ENCODE measurements at places on chromosomes 5 and 9. TPM values are rescaled to one million over a fixed set of nuclear protein-coding genes. Genes with fewer than 3 reads are reported as not detected.

The PKD2L2 gene
- not detected for total RNA-seq

The PHF19 gene
- total RNA-seq, result 66.7 TPM

DNA sequence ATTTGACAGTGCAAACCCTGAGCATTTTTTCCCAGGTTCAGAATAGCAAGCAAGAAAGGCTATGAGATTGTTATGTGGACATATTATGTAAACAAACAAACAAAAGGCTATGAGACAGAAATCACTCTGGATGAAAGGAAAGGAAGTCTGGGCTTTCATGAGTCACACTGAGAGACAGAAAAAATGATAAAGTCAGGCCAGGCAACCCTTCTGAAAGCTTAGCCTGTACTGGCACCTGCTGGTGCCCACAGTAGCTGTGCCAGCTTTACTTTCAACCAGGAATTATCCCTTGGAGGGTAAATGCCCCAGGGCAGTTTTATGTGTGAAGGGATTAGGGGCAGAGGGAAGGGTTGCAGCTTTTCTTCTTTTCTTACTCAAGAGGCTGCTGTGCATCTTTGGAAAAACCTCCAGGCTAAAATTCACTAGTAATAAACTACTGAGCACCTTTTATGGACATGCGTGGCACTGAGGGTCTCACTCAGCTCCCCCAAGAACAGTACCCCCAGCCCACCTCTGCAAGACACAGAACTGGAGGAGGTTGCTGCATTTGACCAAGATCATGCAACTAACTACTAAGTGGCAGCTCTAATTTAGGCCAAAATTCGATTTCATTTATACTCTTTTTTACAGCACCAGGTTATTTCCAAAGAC lies 41.7 kb downstream of the ACTL7B start:
- H3K36me3 ChIP-seq, result no peaks in the 10 kb centered on the region
- H3K4me3 ChIP-seq, result no peak overlapping the region
- peak; percentile 29 for DNase-seq
- peaks cover 3% of the 10 kb centered on the region for H3K4me1 ChIP-seq

DNA sequence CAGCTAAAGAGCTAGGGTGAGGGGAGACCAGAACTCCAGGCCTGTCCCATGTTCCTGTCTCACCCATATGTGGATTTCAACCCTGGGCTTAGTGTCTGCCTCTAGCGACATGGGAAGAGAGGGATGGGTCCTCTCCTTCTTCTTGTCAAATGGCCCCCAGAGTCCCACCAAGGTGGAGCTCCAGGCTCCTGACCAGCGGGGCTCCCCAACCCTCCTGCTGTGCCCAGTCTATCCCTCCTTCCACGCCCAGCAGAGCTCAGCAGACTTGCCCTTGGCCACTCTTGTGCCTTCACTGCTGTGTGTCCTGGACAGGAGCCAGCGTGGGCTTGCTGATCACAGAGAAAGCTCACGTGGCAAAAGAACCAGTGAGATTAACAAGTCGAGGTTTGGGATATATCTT lies 123.0 kb upstream of the GABRP start:
- no peaks in the 10 kb centered on the region for H3K27me3 ChIP-seq
- no peaks in the 10 kb centered on the region for H3K36me3 ChIP-seq
- no peaks in the 10 kb centered on the region for H3K4me1 ChIP-seq
- no peak overlapping the region for H3K27ac ChIP-seq
- no peak for DNase-seq

DNA sequence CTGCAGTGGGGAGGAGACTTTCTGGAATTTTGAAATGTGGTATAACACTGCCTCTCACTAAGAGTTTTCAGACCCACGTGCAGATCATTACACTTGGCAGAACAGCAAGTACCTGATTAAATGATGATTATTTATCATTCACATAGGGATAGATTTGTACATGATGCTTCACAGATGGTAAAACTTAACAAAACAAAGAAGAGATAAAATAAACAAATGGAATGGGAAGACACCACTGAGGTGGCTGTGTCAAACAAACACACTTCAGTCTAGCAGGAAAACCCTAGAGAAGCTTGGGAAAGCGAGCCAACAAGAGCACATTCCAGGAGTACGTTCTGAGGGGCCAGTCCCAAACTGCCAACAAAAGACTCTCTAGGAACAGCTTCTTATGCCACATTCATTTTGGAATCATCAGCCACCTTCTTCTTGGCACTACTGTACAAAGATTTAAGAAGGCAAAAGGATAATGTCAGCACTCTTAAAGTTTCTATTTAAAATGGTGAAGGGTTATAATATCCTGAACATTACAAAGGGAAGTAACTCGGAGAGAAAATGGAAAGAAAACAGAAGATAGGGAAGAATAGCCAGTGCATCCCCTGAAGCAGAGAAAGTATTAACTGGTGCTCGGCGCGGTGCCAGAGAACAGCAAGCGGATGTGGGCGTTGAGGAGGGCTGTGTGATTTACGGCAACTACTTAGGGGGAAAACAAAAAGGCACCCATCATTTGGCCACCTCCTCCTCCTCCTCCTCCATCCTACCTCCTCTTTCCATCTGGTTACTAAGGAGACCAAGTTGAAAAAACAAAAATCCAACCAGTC lies 1.6 kb downstream of the MED27 start:
- no peak overlapping the region for H3K27ac ChIP-seq
- no peaks in the 10 kb centered on the region for H3K27me3 ChIP-seq
- H3K36me3 ChIP-seq, result peaks cover 2% of the 10 kb centered on the region
- H3K4me3 ChIP-seq, result peak overlapping the region; percentile 96
- H3K4me1 ChIP-seq, result no peaks in the 10 kb centered on the region

DNA sequence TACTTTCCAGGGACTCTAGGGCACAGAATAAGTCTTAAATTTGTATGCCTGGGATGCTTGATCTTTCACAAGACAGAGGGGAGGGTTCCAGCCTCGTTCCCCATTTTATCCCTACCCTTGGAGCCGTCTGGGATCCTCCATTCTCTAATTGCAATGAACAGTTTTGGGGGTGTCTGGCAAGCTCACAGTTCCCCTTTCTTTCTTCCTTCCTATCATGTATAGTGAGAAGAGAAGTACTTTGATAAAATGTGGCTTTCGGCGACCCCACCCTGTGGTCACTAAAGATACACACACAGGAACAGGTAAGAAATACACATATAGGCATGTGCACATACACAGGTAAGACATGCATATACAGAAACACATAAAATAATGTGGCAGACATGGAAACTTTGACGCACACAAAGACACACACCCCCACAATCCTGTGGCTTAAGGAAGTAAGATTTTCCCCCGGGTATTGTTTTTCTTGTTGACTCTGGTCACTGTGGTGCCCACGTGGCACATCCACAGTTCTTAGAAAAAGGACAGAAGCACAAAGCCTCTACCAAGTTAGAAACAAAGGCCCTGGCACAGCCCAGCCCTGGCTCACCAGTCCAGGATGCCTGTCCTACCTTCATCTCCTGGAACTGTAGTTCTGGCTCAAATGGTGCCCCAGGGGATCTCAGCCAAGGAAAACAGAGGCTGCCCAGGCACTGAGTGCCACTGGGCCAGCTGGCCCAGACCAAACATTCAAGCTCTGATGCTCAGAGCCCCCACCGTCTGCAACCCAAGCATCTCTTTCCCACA lies 6.3 kb upstream of the SMU1 start:
- no peak overlapping the region for H3K4me3 ChIP-seq
- H3K4me1 ChIP-seq, result no peaks in the 10 kb centered on the region
- H3K27ac ChIP-seq, result no peak overlapping the region
- no peaks in the 10 kb centered on the region for H3K27me3 ChIP-seq

DNA sequence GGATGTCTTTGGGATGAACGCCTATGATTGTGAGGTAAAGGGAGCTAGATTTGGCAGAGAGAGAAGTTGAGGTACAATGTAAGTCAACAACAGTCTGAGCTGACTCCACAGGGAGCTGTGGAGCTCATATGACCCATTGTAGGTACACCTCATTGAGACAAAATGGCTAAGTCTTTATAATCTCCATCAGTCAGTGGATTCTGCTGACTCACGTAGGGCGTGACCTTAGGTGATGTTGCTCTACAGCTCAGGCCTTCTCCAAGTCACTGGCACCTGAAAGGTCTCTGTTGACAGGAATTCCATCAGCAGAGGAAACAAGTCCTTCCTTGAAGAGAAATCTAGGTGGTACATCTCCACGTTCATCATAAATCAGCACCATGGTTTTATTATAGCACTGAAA lies 118.2 kb upstream of the PRR16 start:
- DNase-seq, result no peak
- H3K36me3 ChIP-seq, result no peaks in the 10 kb centered on the region
- no peaks in the 10 kb centered on the region for H3K27me3 ChIP-seq
- no peak overlapping the region for H3K4me3 ChIP-seq
- H3K27ac ChIP-seq, result no peak overlapping the region

GRCh38 chr9:136535070-136535469 lies 10.8 kb downstream of the NOTCH1 start:
- no peak overlapping the region for H3K4me3 ChIP-seq
- no peak overlapping the region for H3K27ac ChIP-seq
- no peaks in the 10 kb centered on the region for H3K4me1 ChIP-seq
- no peak for DNase-seq
- H3K36me3 ChIP-seq, result peaks cover 19% of the 10 kb centered on the region

DNA sequence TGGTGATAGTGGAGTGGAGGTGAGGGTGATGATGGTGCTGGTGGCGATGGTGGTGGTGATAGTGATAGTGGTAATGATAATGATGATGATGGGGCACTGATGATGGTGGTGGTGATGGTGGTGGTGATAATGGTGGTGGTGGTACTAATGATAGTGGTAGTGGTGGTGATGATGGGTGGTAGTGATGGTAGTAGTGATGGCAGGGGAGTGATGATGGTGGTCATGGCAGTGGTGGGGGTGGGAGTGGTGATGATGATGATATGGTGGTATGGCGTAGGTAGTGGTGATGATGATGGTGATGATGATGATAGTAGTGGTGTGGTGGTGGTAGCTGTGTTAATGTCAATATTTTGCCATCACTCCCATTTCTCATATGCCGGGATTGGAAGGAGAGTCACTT lies 44.5 kb upstream of the ORM1 start:
- no peak for DNase-seq
- no peaks in the 10 kb centered on the region for H3K36me3 ChIP-seq
- H3K4me3 ChIP-seq, result no peak overlapping the region

DNA sequence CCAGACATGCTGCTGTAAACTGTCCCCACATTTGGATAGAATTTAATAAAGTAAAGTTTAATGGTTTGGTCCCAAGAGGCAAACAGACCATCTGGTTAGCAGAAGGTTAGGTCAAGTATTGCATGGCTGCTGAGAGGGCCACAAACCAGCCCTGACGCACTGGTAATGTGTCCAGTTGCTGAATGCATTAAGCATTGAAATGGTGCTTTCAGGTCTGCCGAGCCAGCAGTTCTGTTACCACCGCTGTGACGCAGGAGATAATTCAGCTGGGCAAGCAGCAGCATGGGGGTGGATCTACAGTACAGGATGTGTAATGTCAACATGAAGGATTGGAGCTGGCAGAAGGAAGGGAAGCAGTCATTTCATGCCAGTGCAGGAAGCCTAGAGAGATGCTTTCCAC lies 16.0 kb downstream of the ZNF462 start:
- H3K27ac ChIP-seq, result peak overlapping the region; percentile 16
- H3K36me3 ChIP-seq, result peaks cover 26% of the 10 kb centered on the region
- no peak for DNase-seq
- H3K4me3 ChIP-seq, result peak overlapping the region; percentile 46

DNA sequence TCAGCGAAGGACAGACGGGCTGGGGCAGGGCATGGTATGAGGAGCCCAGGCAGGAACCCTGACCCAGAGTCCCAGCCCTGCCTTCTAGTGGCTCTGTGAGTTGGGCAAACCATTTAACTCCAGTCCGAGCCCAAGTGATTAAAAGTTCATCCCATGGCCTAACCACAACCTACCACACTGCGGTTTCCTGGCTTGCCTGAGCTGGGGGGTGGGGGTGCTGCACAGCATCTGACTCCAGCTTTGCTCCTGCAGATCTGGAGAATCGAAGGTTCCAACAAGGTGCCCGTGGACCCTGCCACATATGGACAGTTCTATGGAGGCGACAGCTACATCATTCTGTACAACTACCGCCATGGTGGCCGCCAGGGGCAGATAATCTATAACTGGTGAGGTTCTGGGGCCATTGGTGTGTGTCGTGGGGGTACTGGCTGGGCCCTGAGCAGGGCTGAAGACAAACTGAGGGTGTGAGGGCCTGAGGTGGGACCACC lies 49.0 kb downstream of the STOM start:
- H3K27me3 ChIP-seq, result no peaks in the 10 kb centered on the region
- no peak overlapping the region for H3K27ac ChIP-seq
- H3K4me3 ChIP-seq, result no peak overlapping the region
- no peak for DNase-seq
- no peaks in the 10 kb centered on the region for H3K4me1 ChIP-seq
- peaks cover 11% of the 10 kb centered on the region for H3K36me3 ChIP-seq

- H3K27me3 ChIP-seq, result no peaks in the 10 kb centered on the region
- H3K4me3 ChIP-seq, result no peak overlapping the region
- H3K4me1 ChIP-seq, result peaks cover 8% of the 10 kb centered on the region
- no peak overlapping the region for H3K27ac ChIP-seq
- peaks cover 30% of the 10 kb centered on the region for H3K36me3 ChIP-seq
These were observed 41.1 kb upstream of the ALDOB start for GRCh38 chr9:101476576-101477208.

DNA sequence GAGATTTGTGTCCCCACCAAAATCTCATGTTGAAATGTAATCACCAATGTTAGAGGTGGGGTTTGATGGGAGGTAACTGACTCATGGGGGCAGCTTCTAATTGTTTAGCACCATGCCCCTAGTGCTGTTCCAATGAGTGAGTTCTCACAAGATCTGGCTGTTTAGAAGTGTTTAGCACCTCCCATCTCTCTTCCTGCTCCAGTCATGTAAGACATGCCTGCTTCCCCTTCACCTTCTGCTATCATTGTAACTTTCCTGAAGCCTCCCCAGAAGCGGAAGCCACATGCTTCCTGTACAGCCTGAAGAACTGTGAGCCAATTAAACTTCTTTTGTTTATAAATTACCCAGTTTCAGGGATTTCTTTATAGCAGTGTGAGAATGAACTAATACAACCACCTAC lies 170.5 kb downstream of the NDUFS4 start:
- no peaks in the 10 kb centered on the region for H3K27me3 ChIP-seq
- DNase-seq, result no peak
- no peaks in the 10 kb centered on the region for H3K4me1 ChIP-seq
- no peak overlapping the region for H3K4me3 ChIP-seq
- H3K27ac ChIP-seq, result no peak overlapping the region
- no peaks in the 10 kb centered on the region for H3K36me3 ChIP-seq

DNA sequence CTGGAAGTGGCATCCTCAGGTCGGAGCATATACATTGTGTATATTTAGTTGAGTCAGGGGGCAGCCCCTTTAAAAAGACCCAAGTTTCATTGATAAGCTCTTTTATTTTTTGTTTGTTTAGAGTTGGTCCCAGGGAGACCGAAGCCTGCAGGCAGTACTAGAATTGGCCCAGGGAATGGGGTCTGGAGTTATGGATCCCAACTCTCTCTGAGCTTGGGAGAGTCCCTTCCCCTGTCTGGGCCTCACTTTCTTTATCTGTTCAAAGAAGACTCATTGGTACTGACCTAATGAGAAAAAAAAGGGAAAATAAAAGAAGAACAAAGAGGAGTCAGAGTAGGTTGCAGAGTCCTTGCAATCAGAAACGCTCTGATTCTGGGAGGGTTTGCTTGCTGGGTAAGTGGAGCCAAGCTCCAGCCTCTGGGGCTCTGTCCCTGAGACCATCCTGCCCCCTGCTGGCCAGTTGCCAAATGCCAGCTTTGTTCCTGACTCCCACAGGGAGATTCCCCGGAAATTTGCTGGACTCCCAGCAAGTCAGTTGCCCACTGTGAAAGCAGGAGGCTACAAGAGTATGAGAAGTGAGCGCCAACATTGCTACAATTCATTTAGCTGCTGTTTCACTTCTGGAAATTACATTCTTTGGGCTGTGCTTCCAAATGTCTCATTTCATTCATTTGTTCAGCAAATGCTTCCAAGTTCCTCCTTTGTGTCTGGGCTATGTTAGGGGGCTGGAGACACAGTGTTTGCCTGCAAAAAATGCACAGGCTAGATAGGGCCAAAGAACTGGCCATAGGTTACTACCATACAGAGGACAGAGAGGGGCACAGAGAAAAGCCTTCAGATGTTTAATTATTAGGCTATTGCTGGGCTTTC lies 156.2 kb downstream of the MELK start:
- H3K4me1 ChIP-seq, result 0 out of 2 replicates have a peak, but pooled peaks cover 9% of the 10 kb centered on the region
- no peaks in the 10 kb centered on the region for H3K27me3 ChIP-seq
- no peak overlapping the region for H3K4me3 ChIP-seq
